ENCODE measurements at places on chromosomes 13 and 19. TPM values are rescaled to one million over a fixed set of nuclear protein-coding genes. Genes with fewer than 3 reads are reported as not detected.

DNA sequence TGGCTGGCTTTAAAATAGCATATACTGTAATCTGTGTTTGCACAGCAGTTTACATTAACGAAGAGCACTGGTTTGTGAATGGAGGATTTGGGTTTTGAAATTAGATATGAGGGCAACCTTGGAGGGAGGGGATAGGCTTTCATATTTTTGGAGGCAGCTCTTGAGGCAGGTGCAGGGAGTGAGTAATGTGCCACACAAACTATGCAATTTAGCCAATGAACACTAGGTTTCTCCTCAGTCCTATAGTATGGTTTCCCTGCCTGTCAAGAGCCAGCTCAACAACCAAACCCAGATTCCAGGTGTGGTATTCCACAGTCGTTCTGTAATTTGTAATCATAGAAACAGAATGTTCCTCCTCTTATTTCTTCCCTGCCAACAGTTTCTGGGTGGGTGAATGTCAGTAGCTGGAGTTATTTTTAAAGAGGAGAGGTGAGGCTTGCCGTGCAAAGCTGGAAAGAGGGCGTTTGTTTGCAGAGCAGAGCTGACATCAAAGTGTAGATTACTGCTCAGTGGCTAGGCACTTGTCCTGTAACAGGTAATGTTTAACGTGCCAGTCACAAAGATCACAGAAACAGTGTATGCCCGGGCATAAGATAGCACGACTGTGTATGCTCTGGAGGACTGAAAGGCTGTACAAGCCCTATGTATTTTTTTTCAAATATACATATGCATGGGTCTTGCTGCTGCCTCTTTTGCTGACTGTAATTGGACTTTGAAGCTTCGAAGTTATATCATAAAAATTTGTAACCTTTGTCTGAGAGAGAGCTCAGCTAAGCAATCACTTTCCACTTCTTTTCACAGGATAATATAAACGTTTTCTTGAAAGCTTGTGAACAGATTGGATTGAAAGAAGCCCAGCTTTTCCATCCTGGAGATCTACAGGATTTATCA lies 124.2 kb downstream of the LMO7 start:
- DNase-seq, result peak; percentile 3

CFAP97D2 gene
- 0.36 TPM for total RNA-seq

DNA sequence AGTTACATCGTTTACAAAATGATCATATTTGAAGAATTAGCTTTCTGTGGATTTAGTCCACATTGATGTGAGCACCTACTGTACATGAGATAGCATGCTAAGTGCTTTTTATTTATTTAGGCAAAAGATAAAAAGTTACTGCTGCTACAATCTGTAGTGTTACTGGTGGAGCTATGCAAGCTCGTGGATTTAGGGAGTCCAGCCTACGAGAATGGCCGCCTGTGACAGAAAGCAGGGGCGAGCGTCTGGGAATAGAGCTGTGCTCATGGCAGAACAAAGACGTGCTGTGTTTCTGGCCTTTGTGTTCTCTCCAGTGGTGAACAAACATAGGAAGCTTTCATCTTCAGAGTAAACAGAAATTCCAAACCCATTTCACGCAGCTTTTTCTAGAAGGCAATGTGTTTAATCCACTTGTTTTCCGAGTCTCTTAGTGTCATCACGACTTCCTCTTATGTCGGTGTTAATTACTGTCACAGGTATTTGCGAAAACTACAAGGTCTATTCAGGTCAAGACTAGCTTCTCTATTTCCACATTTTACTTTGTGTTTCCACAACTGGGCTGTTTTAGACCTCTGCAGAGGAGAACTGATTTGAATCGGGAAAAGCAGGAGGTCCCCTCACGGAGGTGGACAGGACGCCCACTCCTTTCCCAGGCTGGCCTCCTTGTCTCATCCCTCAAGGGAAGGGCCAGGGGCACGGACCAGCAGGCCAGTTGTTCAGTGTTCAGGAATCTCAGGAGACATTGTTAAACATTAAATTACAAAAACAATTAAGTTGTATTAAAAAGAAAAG lies 67.3 kb downstream of the ATP11A start:
- DNase-seq, result no peak

GRCh38 chr19:524062-524674 lies 7.4 kb upstream of the CDC34 start:
- no peak for DNase-seq

GRCh38 chr13:113841353-113841650 lies 22.6 kb downstream of the GAS6 start:
- DNase-seq, result no peak

- no peak for DNase-seq
Observed at GRCh38 chr13:29537736-29538651, 57.5 kb downstream of the SLC7A1 start.

KCNJ14 gene
- 3.2 TPM for total RNA-seq

Data from activated T-cell treated with anti-CD3 and anti-CD28 coated beads, Interleukin-2, amount 50 U/mL, for 72 hours (primary cell).